AML-193 (cell line): ENCODE measurements at places on chromosomes 2 and 18.

DNA sequence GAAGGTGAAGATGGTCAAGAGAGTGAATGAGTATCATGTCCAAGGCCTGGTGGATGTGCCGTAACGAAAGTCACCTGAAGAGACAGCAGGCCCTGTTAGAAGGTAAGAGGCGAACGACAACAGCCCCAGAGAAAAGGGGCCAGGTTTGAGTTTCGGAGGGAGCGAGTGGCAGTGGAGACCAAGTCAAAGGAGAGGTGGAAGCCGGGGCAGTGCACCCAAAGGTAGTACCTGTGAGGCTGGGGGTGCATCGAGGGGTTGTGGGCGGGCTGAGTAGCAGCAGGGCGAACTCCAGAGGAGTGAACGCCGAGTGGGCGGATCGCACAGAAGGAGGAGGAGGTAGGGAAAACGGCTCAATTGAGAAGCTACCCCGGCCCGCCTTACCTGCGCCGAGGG, 358 bp downstream of the USP37 start:
- DNase-seq = no peak

DNA sequence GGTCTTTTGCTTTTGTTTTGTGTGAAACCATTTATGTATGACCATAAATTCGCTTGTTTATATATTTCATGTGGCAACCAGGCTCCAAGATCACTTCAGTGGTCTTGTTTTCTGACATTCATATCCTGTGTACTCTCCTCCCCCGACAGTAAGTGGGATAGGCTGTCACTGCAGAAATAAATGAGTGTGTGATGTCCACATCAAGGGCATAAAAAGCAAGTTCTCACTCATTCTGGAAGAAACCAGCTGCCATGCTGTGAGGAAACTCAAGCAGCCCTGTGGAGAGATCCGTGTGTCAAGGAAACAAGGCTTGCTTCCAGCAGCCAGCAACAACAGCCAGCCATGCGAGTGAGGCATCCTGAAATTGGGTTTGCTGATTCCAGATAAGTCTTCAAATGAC, 39.2 kb upstream of the GNAL start:
- no peak for DNase-seq

DNA sequence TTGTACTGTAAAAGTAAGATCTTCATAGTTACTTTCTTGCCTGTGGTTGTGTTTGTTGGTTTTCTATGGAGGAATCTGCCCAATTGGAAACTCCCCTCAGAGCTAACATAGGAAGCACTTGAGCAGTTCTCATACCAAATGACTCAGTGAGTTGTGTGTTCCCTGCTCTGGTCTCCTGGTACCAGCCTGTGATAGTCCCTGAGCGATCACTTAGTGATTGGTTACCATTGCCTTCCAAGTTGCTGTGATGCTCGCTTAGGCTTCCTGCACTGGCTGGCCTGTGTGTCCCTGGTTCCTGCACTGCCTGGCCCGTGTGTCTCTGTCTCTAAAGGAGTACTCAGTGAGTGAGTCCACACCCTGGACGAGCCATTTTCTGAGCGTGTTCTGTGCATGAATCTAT, 133.0 kb downstream of the MAP4K4 start:
- DNase-seq = no peak

DNA sequence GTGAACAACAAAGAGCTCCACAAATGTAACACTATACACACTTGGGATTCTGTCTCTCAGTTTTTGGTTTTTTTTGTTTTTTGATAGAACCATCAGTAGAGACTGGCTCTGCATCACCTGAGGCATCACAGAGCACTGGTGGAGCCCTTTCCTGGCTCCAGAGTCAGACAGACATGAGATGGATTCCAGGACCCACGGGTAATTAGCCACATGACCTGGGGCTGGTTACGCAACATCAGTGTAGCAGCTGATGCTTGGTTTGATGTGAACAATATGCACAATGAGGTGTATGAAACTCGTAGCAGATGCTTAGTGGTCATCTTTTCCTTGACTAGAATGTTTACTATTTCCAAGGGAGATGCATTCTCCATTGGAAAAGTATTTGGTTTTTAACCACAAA, 40.7 kb downstream of the CMPK2 start:
- DNase-seq = no peak

DNA sequence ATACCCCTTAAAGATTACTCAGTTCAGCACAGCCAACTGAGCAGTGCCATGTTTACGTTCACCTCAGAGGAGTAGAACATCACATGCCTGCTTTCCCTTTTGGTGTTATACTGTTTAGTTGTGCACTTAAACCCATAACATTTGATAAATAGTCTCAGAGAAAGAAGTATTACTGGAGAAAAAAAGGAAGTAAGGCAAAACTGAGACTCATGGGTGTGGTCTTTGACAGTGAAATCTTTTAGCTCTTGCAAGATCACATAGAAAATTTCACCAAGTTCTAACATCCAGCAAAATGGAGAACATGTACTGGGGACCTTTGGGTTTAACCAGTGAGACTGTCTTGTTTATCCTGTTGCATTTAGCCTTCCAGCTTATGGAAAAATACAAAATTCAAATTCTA, 5.6 kb downstream of the TANK start:
- DNase-seq = peak; percentile 89

- DNase-seq = no peak
These were observed 11.7 kb downstream of the TMEM18 start for GRCh38 chr2:665340-666073.

DNA sequence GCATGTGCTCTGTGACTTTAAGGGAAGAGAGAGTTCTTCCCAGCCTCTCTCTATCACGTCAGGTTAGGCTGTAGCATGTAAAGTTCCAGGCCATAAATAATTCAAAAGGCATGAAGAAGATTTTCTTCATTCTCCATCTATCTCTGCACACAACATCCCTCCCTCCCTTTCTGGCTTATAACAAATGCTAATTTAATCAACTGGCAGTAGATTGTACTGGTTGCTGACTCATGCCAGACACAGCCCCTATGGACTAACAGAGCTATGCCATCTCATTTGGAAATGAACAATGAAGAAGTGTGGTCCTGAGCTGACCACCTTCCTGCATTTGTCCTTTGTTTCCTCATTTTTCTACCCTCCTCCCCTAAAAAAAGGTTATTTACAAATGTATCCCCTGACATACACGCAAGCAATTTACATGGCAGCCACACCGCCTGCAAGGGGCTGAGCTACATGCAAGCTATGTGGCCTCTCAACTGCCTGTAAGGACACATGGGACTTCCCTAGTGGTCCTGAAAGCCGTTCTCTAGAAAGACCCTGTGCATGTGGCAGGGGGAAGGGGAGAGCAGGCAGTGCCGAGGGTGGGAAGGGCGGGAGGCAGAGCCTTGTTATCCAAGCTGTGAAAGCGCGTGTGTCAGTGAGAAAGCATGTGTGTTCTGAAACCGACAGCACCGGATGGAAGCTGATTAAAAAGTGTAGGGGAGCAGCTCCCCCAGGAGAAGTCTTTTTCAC, 90.9 kb upstream of the KLF7 start:
- no peak for DNase-seq

DNA sequence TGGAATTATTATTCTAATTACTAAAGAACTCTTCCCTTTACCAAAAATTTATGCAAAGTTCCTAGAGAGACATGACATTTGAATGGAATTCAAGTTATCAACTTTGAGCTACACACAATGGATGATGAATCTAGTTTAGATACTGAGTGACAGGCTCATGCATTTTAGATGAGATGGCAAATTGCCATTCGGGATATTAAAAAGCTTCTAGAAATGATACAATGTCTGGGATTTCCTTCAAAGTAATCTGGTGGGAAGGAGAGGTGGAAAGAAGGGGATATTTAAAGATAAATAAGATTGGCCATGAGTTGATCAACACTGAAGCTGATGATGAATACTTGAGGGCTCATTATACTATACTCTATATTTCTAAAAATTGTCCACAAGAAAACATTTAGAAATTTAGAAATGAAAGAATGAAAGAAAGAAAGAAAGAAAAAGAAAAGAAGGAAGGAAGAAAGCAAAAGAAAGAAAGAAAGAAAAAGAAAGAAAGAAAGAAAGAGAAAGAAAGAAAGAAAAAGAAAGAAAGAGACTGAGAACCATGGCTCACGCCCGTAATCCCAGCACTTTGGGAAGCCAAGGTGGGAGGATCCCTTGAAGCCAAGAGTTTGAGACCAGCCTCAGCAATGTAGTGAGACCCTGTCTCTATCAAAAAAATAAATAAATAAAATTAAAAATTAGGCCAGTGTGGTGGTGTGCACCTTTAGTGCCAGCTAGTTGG, 62.6 kb upstream of the NEDD4L start:
- no peak for DNase-seq

DNA sequence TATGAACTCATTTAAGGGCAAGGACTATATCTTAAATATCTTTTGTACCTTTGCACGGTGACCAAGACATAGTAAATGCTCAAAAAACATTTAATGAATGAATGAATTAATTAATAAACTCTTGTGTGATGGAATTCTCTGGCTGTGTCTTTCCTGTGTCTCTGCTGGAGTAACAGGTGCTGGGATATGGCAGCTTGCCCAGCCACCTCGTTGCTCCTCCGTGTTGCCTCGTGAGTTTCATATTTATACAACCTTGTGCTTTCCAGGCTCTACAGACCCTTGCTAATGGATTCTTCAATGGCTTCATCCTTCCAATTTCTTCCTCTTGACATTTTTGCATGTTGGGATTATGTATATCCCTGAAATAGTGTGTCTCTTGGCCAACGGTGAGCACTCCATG, 30.4 kb downstream of the CTAGE1 start:
- DNase-seq = no peak

DNA sequence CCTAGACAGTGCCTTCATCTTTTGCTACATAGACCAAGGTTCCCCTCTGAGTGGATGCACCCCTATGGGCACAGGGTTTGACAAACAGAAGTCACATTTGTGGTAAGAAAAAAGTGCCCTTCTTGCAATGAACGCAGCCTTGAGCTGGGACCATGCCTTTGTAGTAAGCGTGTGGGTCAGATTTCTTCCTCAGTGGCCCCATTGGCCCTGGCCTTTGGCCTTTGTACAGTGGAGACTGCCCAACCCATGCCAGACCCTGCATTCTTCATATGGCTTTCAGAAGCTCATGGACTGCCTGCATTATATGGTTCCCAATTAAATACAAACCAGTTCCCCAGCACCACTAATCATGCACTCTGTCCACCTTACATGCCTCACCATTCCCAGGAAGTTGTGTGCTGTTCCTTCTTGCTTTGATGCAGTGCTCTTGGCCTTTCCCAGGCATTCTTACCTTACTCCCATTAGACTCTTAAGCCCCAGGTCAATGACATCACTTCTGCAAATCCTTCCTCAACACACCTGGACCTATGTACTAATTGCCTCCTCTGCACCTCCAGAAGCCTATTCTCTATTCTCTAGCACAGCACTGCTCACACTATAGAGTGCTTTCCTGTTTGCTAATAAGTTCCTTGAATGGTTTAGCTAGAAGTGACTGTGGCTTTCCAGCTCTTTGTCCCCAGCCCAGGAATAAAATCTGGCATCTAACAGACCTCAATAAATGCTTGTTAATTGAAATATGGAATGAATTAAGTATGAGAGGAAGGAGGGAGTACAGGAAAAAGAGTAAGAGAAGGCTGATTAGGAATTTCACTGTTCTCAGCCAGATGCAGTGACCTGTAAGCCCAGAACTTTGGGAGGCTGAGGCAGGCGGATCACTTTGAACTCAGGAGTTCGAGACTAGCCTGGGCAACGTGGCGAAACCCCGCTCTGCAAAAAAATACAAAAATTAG, 60.2 kb downstream of the TMEM247 start:
- no peak for DNase-seq

GRCh38 chr2:27714851-27715291, 51.2 kb downstream of the SLC4A1AP start:
- no peak for DNase-seq

GRCh38 chr2:3959372-3959771, 256.0 kb downstream of the DCDC2C start:
- DNase-seq = peak; percentile 8

GRCh38 chr2:85181134-85181631, 48.0 kb downstream of the TCF7L1 start:
- DNase-seq = no peak

GRCh38 chr2:240328526-240328925, 106.9 kb upstream of the GPC1 start:
- no peak for DNase-seq

DNA sequence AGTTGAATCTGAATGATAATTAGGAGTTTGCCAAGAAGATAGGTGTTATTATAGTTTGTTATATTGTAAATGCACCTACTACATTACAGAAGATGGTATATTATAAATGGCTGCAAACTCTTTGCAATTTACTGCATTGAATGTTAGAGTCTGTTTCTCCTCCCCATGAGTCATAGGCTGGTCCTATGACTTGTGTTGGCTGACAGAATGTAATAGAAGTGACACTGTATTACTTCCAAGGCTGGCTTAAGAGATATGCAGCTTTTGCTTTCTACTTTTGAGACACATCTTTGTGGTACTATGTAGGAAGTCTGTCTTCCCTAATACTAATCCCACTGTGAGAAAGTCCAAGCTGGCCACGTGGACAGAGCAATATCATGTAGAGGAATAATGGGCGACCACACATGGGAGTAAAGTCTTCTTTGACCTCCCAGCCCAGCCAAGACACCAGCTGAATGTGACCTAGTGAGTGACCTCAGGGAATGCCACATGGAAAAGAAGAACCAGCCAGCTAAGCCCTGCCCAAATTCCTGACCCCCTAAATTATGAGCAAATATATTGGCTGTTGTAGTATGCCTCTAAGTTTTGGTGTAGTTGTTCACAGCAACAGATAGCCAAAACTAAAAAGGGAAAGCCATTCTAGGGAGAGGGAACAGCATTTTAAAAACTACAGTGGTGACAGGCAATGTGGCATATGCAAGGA, 6.8 kb upstream of the DDX1 start:
- DNase-seq = no peak

DNA sequence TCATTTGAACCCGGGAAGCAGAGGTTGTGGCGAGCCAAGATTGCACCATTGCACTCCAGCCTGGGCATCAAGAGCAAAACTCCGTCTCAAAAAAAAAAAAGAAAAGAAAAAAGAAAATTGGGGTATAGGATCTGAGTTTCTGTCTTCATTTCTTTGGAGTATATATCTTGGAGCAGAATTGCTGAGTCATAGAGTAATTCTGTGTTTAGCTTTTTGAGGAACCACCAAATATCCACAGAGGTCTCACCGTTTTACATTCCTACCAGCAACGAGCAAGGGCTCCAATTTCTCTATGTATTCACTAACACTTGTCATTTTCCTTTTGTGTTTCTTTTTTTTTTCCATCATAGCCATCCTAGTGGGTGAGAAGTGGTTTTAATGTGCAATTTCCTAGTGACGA, 87.6 kb upstream of the TEX51 start:
- no peak for DNase-seq
